Breast epithelium (tissue), 4 donors: ENCODE measurements at places on chromosomes 1 and 21. TPM values are rescaled to one million over a fixed set of nuclear protein-coding genes. Genes with fewer than 3 reads are reported as not detected.

DNA sequence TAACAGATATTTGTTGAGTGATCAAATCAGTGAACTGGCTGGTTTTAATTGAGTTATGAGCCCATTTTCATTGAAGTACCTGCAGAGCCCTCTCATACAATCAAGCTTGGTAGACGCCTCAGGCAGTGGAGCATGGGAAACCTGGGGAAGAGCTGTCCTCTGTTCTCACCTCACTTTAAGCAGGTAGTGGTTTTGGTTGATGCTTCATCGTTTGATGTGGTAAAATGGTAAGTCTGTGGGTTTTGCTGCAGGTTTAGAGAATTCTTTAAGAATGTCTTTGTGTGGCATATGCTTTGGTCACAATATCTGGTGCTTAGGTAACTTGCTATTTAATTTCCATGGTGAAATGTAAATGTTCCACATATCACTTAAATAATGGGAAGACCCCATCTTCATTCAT, 10.0 kb downstream of the LAMC1 start:
- no peaks in the 10 kb centered on the region for H3K36me3 ChIP-seq
- no peak for DNase-seq
- no peak overlapping the region for H3K4me3 ChIP-seq
- no peak overlapping the region for H3K27ac ChIP-seq

The IGSF5 gene
- 0.73 TPM for total RNA-seq

The LRRC71 gene
- not detected for total RNA-seq

DNA sequence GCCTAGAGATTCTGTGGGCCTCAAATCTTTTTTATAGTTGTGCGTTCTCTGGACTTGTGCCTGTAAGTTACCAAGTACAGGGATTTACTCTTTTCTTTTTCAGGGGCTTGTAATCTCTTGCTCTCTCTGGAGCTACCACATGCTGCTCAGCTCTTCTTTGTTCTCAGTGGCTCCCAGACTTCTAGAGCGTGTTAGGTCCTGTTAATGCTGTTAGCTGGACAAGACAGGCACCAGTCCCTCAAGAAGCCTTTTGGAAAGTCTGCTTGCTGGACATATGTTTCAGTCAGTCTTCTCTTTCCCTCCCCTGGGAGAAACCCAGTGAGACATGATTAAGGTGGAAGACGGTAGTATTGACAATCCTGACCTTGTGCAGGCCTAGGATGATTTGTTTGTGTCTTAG, 29.4 kb downstream of the KCNK2 start:
- no peak overlapping the region for H3K4me3 ChIP-seq
- H3K27me3 ChIP-seq: no peaks in the 10 kb centered on the region
- H3K4me1 ChIP-seq: no peaks in the 10 kb centered on the region
- no peak for DNase-seq

The SOAT1 gene
- 18.7 TPM for total RNA-seq

- H3K36me3 ChIP-seq: no peaks in the 10 kb centered on the region
- no peaks in the 10 kb centered on the region for H3K27me3 ChIP-seq
- no peak overlapping the region for H3K27ac ChIP-seq
- no peak overlapping the region for H3K4me3 ChIP-seq
- no peak for DNase-seq
Measured at GRCh38 chr1:55594701-55595100, 379.5 kb upstream of the USP24 start.

DNA sequence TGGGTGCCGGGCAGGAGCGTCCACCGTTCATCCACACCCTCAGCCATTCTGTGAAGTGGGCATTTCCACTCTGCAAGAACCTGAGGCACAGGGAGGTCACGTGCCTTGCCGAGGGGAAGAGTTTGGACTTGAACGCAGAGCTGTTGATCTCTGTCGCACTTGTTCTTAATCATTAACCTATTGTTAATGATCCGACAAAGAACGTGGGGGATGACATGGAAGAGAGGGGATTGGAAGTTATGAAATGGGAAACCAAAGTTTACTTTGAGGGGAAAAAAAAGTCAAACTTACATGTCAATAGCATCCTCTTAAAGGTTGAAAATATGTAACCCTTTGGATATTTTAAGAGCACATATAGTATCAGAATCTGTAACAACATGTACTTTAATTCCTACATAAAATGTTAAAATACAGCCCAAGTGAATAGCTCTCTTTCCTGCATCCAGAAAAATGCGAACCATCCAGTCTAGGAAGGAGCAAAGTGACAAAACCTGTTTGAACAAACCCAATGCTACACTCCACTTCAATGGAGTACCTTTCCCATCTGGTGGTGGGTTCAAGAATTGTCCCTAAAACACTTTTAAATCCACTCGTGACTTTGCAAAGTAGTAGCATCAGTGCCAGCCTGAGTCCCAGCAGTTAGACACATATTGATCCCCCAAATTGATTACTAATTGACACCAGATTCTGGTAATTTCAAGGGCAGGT, 75.5 kb downstream of the SETD4 start:
- no peaks in the 10 kb centered on the region for H3K4me1 ChIP-seq
- H3K4me3 ChIP-seq: no peak overlapping the region
- no peaks in the 10 kb centered on the region for H3K27me3 ChIP-seq

- H3K27me3 ChIP-seq: peaks cover 4% of the 10 kb centered on the region
- no peaks in the 10 kb centered on the region for H3K36me3 ChIP-seq
- H3K27ac ChIP-seq: no peak overlapping the region
- no peak for DNase-seq
- H3K4me1 ChIP-seq: no peaks in the 10 kb centered on the region
Measured at GRCh38 chr1:44526295-44527073, 121.4 kb downstream of the RNF220 start.

The SRM gene
- total RNA-seq: 39.7 TPM
